GM23248 (cell line): ENCODE measurements at places on chromosomes 6 and 20. TPM values are rescaled to one million over a fixed set of nuclear protein-coding genes. Genes with fewer than 3 reads are reported as not detected.

VSX1 gene
- polyA plus RNA-seq: not detected in 2 replicates

GRCh38 chr6:111824608-111825337, 48.5 kb downstream of the FYN start:
- DNase-seq: no peak

DNA sequence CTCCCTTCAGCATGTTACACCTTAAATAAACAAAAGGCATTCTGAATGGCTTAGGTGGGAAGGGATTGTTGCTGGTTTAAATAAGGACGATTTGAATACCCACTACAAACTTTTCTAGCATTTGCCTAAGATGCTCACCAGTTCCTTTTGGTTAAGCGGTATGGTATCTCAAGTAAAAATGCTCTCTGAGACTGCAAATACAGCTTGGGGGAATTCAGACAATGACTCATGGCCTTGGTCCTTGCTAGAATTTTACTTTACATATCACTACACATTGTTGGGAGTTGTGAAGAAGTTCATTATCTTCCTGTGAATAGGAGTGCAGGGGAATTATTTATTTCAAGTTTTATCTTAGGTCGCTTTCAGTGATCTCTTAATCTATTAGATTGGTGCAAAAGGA, 670.7 kb downstream of the UTRN start:
- DNase-seq: peak; percentile 54

GRCh38 chr6:13428583-13429405, 58.6 kb downstream of the GFOD1 start:
- DNase-seq: no peak

TRIM15 gene
- not detected in 2 replicates for polyA plus RNA-seq

- DNase-seq: no peak
These were observed 294.1 kb downstream of the TFAP2B start for GRCh38 chr6:51112731-51113130.

DNA sequence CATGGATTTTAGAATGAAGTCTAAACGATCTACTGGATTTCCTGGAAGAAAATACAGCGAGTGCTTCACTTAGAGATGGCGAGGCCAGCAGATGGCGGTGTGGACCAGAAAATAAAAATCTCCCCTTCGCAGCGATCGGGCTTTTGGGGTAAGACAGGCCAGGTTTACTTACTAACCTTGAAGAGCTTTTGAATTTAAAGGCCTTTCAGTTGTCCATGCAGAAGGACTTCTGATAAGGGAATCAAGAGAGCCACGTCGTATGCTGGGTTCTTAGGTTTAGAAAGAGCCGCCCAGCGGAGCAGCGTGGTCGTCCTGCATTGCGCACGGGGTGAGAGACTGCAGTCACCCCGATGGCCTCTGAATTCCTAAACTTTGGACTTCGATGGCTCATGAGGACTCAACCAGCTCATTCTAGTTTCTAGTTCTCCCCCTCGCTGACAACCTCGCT, 125.2 kb upstream of the RALGAPA2 start:
- peak; percentile 66 for DNase-seq

- no peak for DNase-seq
These were observed 127.6 kb upstream of the VGLL2 start for GRCh38 chr6:117137711-117138110.

- DNase-seq: peak; percentile 17
These were observed 50.6 kb upstream of the NELFCD start for GRCh38 chr20:58930496-58930895.

DNA sequence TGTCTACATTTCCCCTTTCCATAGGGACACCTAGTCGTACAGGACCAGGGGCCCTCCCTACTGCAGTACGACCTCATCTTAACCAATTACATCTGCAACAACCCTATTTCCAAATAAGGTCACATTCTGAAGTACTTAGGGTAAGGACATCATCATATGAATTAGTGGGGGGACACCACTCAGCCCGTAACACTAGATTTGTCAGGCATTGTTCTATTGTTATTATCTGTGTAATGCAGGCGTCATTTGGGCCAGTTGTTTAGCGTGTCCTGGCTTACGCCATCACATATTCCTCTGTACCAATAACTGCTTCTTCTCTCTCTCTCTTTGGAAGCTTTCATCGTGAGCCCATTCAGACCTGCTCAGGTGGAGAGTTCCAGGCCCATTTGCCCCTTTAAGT, 89.3 kb downstream of the CAP2 start:
- no peak for DNase-seq

GRCh38 chr20:47133809-47134456, 222.6 kb downstream of the ZMYND8 start:
- DNase-seq: peak; percentile 76

DNA sequence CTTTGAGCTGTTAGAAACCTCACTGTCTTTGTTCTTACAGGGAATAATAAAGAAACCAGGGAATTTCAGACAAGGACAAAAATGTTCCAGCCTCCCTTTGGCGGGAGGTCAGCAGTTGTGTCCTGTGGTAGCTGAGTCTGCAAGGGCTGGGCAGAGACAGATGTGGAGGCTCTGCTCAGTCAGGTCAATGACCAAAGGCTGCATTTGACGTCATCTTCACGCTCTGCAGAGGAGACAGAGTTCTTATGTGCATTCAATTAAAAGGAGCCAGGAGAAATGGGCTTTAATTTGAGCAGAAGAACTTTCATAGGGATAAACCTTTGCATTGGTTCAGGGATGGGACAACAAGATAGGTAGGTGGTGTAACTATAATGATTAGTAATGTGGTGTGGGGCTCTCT, 45.1 kb upstream of the FOXA2 start:
- DNase-seq: no peak

ZSCAN23 gene
- polyA plus RNA-seq: 0.13 and 0.84 TPM in 2 replicates

DNA sequence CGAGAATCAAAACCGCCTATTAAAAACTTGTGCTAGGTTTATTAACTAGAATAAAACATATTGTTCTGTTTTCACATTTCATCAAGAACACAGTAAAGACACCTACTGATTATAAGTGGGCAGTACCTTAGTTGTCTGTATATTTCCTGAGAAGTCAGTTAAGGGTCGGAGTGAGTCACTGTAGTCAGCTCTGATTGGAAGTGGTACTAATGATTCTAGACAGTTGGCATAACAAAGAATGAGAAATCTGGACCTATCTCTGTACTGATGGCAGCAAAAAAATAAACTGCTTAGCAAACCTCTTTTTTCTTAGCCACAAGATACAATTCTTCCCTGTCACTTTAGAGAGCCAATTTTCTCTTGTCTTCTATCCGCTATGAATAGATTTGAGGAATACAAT, 387.3 kb upstream of the ADGRB3 start:
- DNase-seq: no peak

OSBPL2 gene
- 22.2 and 24.8 TPM in 2 replicates for polyA plus RNA-seq

RNF144B gene
- 2.6 and 2.7 TPM in 2 replicates for polyA plus RNA-seq

DNA sequence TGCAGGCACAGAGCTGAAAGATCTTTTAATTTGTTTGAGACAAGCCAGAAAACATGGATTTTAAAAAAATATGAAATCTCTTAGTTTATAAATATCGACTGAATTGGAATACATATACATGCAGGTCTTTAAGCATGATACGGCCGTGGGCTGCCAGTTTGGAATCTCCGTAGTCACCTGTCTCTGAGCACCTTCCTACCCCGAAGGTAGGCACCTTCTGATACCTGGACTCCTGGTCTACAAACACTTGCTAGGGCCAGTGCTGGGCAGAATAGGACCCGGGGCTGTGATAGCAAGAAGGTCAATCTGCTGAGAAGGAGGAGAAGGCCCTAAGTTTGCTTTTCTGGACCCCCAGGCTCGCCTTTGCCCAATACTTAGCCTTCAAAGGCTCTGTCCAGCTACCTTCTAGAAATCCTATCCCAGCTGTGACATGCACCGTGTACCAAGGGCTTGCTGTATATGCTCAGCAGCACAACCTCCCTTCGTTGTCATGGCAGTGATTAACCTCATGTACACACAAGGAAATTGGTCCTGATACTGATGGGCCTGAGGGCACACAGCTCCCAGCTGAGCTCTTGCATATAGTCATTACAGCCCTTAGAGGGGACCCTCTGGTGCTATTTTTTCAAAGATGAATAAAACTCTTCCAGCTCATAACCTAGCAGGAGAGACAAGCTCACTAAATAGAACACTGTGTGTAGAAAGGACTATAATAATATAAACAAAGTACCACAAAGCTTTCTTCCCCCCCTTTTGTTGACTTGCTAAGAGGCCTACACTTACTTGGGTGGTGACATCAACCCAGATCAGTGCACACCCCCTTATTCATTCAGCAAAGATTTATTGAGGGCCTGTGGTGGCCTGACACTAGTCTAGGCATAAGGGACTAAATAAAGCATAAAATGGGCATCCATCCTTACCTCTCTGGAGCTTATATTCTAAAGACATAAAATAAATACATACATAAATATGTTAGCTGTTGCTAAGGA, 17.7 kb downstream of the SNPH start:
- DNase-seq: no peak

- DNase-seq: no peak
These were observed 2.3 kb downstream of the KLHDC3 start for GRCh38 chr6:43016176-43016942.

- DNase-seq: no peak
These were observed 13.2 kb upstream of the C20orf204 start for GRCh38 chr20:64022671-64023360.

MOXD1 gene
- polyA plus RNA-seq: 557 and 564 TPM in 2 replicates

DNA sequence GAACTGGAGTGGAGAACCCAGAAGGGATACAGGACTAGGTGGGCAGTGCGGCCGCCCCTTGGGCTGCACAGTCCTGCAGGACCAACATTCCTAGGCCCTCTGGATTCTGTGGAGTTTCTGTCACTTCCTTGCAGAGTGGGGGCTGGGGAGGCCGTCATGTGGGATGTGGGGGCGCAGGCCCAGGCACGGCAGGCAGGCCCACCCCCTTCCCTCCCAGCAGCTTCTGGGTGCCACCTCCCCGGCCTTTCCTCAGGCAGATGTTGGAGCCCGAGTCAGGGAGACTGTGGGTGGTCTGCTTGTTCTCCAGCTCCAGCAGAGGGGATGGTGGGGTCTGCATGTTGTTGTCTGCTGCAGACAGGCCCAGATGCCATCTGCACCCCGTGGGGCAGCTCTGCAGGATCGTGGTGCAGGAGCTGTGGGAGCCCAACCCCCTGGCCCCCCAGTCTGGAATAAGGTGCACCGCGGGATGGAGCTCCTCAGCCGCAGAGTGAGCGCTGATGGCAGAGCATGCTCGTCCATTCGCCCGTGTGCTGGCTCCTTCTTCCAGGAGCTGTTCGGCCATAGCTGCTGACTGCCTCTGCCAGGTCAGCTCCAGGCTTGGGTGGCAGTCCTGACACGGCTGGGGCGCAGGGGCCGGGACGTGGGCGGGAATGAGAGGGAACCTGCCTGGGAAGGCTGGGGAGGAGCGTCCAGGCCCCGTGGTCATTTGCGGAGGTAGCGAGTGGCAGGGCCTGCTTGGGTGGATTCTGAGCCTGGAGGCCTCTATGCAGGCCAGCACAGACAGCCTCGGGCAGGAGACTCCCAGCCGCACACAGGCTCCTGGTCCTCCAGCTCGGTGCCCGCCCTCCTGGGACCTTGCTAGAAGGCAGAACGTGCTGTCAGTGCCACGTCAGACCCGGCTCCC, 18.1 kb downstream of the SLC17A9 start:
- DNase-seq: peak; percentile 44

DNA sequence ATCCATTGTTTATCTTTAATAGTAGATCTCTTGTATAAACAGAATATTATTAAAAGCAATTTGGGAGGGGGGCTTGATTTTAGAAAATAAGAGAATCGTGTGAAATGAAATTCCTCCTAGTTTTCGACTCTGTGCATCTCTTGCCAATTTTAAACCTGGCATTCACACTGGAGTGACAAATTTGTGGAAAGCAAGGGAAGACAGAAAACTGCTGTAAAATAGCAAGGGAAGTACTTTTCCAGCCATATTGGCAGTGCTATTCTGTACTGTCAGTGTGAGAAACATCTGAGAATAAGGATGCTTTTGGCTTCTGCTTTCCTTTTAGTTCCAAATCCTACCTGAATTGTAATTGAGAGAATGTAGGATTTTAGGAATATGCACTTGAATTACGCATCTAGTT, 40.2 kb downstream of the TOP1 start:
- no peak for DNase-seq

DNA sequence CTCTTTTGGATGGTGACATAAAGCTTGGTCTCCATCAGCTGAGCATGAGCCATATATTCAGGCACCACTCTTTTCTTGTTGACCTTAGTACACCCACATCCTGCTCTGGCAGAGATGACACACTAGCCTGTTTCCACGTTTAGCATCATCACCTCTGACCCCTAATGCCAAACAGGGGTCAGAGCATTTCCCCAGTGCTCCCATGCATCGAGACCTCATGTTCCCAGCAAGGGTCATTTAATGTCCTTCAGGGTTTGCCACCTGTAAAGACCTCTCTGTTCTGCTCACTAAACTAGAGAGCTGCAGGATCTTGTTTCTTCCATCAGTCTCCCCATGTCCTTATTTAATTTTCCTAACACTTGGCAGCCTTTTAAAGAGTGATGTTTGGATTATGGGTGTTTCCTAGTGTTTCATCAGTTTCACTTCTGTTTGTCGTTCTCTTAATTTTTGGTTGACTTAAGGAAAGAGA, 97.5 kb downstream of the AIG1 start:
- peak; percentile 50 for DNase-seq

DNA sequence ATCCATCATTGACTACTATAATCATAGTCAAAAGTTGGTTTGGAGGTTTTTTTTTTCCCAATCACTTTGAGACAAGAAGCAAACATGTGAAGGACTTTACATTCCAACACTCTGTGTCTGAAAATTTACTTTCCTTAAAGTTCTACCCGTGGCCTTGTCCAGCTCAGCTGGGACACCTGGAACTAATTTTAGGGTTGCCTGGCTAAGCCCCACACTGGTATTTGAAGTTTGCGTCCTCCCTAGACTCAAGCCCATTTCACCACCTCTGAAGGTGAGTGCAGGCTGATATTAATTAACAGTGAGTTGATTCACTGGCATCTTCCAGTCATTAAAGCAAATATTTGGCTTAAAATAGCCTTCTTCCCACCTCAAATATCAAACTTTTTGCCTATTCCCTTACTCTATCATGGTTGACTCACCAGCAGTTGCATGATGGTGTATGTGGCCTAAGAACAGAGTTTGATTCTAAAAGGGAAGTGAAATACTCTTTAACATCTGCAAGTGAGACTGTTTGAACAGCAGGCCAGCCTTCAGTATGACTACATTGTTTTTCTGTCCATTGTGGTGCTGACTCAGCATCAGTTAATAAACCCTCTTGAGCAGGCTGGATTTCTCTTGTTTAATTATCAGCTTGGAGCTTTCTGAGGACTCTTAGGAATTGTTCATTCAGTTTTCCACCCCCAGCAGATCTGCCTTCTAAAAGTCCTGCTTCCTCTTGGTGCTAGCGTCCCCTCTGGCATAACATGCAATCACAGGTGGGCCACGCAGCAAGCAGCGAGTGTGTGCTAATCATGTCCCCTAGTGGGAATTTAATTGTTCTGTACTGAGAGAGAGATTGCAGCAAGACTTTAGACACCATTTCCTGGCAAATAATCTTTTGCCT, 1.8 kb upstream of the PRDM1 start:
- peak; percentile 90 for DNase-seq

HLA-C gene
- 244 and 255 TPM in 2 replicates for polyA plus RNA-seq
